Muscle of back (tissue), 13 donors: ENCODE measurements at places on chromosomes 1 and 21.

- no peak for DNase-seq
Observed at GRCh38 chr1:3612123-3612522, 815 bp upstream of the MEGF6 start.

DNA sequence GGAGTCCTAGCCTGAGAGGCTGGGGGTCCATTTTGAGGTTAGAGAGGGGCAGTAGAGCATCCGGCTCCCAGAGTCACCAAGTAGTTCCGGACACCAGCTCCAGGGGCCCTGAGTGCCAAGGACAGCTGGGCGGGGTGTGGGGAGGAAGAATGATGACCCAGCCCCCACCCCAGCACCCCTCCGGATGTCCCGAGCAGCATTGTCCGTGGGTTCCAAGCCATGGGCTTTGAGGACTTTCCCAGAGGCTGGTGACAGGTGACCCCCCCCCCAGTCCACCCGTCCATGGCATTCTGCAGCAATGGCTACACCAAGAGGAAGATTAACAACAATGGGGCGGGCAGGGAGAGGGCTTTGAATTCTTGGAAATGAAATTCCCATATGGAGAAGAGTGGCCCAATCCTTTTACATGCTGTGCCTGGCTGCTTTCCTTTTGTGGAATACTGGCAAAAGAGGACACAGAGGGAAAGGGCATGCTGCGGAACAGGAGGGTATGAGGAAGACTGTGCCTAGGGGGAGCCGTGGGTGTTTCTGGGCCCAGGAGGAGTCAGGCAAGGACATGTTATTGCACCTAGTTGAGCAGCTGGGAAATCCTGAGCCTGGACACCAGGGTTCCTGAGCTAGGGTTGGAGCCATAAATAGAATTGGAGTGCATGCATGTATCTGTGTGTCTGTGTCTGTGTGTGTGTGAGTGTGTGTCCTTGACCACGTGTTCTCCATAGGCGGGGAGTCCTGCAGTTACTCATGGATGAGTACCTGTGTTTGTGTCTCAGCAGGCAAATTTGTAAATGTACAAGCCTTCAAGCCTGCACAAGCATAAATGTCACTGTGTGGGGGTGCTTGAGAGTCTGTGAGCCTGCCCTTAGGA, 956 bp downstream of the ATP1A2 start:
- DNase-seq: no peak

DNA sequence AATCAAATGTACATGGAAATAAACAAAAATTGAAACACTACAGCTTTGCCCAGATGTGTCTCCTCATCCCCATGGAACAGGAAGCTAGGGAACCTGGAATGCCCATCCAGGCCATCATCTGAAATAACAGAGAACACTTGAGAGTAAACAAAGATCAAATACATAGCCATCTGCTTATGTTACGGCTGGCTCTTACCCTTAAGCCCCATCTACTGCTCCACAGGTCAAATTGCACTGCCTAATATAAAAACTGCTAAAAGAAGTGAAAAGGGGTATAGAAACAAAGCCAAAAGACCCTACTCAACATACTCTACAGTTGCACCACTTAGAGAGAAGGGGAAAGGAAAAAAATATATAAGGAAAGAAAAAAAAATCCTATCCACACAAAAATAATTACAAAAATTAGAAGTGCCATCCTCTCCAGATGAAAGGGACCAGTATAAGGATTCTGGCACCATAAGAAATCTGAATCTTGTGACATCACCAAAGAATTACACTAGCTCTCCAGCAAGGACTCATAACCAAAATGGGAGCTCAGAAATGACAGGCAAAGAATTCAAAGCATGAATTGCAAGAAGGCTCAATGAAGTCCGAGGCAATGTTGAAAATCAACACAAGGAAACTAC, 26.9 kb downstream of the OR6Y1 start:
- DNase-seq: no peak

DNA sequence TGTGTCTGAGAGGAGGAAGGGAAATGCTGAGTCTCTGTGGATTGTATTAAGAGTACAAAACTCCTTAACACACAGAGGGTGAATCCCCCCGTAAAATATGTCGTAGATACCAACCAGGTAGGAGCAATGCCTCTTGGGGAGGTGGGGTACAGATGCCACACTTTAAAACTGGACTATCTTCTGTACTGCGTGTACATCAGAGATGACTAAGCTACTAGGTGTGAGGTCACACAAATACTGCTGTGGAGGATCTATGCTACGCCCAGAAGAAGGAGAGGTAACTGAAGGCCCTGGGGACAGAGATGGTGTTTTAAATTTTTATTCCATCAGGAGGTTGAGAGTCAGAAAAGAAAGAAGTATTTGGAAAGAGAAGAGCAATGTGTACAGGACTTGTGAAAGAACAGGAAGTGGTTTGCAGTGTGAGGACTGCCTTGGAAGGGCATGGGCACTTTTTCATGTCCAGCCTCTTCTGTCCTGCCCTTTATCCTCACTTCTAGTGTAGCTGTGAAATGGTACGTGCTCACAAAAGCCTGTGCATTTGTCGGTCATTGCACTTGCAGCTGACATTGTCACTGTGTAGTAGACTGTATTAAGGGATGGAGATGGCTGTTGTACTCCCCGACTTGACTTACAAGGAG, 287.8 kb upstream of the CHRM3 start:
- DNase-seq: no peak

DNA sequence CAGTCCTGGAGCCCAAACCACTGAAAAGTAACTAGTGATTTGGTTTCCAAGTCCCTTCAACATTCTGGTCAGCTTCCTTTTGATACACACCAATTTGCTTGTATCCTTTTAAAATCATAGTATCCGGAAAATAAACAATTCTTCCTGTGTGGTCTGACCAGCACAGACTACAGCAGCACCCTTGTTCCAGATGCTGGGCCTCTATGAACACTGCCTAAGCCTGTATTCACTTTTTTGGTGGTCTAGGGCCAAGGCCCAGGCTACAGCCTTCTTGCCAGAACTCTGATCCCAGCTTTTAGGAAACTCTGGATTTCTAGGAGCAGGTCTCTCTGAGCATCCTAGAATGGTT, 801 bp upstream of the DDAH1 start:
- no peak for DNase-seq

- DNase-seq: peak; percentile 68
Observed at GRCh38 chr1:151175041-151175741, 590 bp downstream of the TMOD4 start.

GRCh38 chr1:89310976-89311375, 38.3 kb upstream of the GBP5 start:
- no peak for DNase-seq

GRCh38 chr1:116325922-116326321, 47.1 kb upstream of the ATP1A1 start:
- no peak for DNase-seq

DNA sequence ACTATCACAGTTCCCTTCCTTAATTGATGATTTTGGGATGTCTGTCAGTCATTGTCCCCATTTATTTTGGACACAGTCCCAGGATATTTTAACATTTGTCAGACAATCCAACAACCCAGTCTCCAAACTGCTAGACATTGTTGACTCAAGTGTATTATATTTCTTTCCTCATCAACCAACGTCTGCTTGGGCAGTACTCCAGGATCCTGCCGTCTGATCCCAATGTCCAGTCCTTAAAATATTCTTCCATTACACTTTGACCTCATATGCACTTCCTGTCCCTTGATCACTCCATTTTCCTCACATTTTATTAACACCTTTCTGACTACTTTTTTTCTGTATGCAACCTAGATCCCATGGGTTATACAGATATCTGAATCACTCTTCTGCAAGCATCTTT, 39.8 kb upstream of the KIAA0040 start:
- DNase-seq: no peak

DNA sequence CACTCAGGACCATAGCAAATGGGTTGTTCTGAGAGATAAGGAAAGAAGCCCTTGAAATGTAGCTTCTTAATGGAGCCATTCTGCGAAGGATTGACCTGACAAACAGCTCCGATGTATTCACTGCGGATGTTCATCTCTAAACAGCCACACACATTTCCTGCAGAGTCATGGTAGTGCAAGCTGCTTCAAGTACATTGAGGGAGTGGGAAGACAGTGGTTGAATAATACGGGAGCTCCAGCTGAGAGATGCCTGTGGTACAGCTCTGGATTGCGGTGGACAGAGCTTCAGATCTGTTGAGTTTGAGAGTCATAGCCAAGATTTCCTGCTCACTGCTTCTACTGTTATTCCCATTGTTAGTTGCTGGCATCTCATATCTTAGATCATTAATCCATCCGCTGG, 86.6 kb downstream of the ZBTB18 start:
- DNase-seq: no peak

DNA sequence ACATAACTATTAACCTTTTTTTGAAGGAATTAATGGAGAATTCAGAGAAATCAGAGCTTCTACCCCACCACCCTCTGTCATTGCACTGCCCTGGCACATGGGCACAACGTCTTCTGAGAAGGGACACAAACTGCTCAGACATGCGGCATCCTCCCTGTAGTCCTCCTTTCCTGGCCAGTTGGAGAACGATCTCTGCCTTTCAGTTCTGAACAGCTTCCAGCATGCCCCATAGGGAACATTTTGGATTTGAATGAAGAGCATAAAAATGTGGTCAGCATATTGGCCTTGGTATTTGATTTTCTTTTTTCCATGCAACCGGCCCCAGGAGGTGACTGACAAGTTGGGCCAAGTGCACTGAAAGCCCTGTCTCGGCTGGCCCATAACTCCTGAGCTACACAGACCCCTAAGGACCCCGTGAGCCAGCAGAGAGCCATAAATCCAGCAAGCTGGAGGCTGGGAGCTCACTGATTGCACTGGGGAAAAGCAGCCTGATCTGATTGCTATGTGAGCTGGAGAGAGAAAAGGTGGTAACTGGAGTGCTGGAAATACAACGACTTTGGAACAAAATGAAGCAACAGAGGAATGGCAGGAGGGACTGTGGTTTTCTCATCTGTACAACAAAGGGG, 10.9 kb upstream of the BLACAT1 start:
- no peak for DNase-seq

DNA sequence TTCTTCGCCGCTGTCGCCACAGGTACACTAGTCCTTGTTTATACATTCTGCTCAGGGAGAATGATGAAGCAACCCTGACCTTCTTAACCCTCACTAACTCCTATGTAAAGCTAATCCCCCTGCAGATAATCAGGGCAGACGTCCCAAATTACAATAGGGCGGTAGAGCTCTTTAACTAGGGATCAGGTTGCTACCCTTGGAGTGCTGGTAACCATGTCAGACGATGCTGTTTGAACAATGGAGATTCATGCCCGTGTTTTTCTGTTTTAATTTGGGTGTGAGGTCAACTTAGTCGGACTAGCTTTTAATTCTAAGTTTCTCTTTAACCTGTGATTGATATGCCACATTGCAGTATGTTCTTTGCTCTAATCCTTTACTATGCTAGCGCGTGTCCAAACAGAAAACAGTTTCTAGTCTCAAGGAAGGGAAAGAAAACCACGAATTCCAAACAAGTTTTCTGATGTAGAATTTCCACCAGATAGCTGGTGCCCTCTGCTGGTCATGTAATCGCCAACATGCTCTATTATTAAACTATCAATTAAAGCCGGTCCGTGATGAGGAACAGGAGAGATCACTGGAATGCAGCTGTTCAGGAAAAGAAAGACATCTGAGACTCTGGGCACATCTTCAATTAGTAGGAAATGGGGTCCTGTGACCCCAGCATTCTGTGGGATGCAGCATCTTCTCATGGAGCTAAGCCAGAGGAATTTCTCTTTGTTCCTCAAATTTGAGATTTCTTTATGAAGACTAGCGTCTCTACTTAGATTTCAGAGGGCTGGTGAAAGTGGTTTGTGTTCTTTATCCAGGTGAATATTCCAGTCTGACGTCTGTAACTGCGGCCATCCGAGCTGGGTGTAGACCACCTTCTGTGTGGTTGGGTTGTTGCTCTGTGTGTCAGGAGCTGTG, 18.3 kb upstream of the VAMP3 start:
- DNase-seq: peak; percentile 87

- no peak for DNase-seq
Observed at GRCh38 chr1:16371725-16372124, 4.7 kb downstream of the SZRD1 start.

DNA sequence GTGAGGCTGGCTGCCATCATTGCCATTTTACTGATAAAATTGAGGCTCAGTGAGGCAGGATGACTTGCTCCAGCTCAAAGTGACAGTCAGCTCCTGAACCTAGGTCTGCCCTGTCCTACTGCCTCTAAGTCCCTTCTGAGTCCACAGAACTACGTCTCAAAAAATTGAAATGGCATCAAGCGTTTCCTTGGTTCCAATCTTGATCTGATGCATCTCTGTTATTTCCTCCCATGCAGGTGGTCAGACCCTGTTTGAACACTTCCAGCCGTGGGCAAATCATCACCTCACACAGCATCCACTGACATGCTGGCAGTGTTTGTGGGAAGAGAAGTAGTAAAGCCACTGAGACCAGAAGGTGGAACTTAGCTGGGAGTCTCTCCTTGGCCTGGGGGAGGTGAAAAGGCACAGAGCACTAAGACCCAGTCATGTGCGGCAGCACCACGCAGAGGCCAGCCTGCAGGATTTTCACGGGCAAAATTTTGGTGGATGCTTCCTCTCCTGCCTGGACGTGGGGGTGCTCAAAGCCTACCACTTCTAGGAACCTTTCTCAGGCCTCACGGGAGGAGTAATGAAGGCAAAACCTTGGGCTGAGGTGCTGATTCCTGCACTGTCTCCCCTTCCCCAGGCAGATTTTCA, 7.8 kb upstream of the CPLANE2 start:
- DNase-seq: no peak

DNA sequence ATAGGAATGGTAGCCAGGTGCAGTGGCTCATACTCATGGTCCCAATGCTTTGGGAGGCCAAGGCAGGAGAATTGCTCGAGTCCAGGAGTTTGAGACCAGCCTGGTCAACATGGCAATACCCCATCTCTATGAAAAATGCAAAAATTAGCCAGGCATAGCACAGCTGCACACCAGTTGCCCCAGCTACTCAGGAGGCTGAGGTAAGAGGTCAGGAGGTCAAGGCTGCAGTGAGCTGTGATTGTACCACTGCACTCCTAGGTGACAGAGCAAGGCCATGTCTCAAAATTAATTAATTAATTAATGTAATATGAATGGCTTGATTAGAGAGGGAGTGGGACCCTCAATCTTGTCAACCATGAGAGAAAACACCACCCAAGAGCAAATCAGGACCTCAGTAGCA, 198.7 kb upstream of the DUSP10 start:
- no peak for DNase-seq

DNA sequence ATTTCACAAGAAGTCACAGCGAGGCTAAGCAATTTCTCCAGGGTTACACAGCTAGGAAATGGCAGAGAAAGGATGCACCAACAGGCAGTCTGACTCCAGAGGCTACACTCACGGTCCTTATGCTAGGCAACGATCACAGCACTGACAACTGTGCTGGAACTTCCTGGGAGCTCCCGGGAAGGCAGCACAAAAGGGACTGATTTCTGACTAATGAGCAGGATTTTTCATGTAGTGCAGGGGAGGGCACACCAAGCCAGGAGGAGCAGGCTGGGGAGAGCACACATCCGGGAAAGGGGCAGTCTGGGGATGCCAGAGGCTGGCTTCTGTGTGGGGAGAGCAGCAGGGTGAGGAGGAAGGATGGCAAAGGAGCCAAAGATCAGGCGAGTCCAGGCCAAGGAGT, 486.7 kb downstream of the OMA1 start:
- no peak for DNase-seq

- no peak for DNase-seq
Observed at GRCh38 chr1:151367658-151368392, 4.7 kb downstream of the SELENBP1 start.

GRCh38 chr1:171841931-171842761, 848 bp downstream of the DNM3 start:
- DNase-seq: peak; percentile 12

GRCh38 chr1:169568497-169568896, 17.8 kb downstream of the F5 start:
- no peak for DNase-seq

- no peak for DNase-seq
Observed at GRCh38 chr1:175409938-175410337, 217.4 kb upstream of the KIAA0040 start.

- no peak for DNase-seq
Observed at GRCh38 chr1:232040260-232040659, 413.7 kb downstream of the DISC1 start.
